ENCODE measurements at places on chromosomes 3 and 15.

- peaks cover 22% of the 10 kb centered on the region for H3K36me3 ChIP-seq
- no peaks in the 10 kb centered on the region for H3K4me1 ChIP-seq
- DNase-seq: peak; percentile 28
- no peak overlapping the region for H3K27ac ChIP-seq
Observed at GRCh38 chr3:184241447-184242296, 7.1 kb downstream of the ALG3 start.

- no peak overlapping the region for H3K4me3 ChIP-seq
- DNase-seq: no peak
- H3K36me3 ChIP-seq: no peaks in the 10 kb centered on the region
- no peak overlapping the region for H3K27ac ChIP-seq
- H3K27me3 ChIP-seq: peaks cover 5% of the 10 kb centered on the region
Observed at GRCh38 chr3:189698811-189699210, 67.6 kb downstream of the TP63 start.

DNA sequence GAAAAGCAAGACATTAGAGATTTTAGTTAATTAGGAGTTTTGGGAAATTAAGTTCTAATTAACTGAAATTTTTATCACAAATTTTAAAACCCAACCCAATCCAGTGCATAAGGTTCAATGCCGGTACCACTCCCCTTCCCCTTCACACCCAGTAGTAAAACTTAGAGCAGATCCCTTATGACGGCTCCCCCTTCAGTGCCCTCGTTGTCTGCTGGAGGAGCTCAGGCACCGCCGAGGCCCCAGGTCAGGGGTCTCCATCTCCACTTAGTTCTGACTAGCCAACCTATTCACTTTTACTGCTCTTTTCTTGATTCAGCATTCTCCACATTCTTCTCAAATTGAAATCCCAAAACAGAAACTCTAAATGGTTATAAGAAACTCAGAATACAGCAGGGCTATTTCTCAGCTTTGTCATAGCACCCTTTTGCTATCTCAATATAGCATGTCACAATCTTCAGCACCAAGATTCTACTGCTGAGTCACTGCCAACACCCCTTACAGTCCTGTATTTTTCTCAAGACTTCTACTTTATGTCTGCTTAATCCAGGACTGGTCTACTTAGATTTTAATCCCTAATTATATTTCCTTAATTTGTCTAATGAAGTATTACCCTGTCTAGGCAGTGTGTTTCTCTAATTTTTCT, 39.8 kb downstream of the TUBGCP4 start:
- no peaks in the 10 kb centered on the region for H3K27me3 ChIP-seq
- no peaks in the 10 kb centered on the region for H3K4me1 ChIP-seq
- H3K36me3 ChIP-seq: peaks cover 94% of the 10 kb centered on the region
- H3K4me3 ChIP-seq: no peak overlapping the region
- DNase-seq: no peak
- H3K27ac ChIP-seq: no peak overlapping the region

GRCh38 chr3:58568572-58569286, 8.5 kb downstream of the FAM107A start:
- DNase-seq: peak; percentile 88
- no peak overlapping the region for H3K27ac ChIP-seq
- peaks cover 10% of the 10 kb centered on the region for H3K27me3 ChIP-seq
- no peak overlapping the region for H3K4me3 ChIP-seq
- peaks cover 30% of the 10 kb centered on the region for H3K4me1 ChIP-seq
- H3K36me3 ChIP-seq: no peaks in the 10 kb centered on the region

GRCh38 chr15:88028024-88028423, 228.5 kb downstream of the NTRK3 start:
- H3K36me3 ChIP-seq: no peaks in the 10 kb centered on the region
- no peak overlapping the region for H3K4me3 ChIP-seq
- H3K27me3 ChIP-seq: peaks cover 12% of the 10 kb centered on the region
- H3K27ac ChIP-seq: no peak overlapping the region

DNA sequence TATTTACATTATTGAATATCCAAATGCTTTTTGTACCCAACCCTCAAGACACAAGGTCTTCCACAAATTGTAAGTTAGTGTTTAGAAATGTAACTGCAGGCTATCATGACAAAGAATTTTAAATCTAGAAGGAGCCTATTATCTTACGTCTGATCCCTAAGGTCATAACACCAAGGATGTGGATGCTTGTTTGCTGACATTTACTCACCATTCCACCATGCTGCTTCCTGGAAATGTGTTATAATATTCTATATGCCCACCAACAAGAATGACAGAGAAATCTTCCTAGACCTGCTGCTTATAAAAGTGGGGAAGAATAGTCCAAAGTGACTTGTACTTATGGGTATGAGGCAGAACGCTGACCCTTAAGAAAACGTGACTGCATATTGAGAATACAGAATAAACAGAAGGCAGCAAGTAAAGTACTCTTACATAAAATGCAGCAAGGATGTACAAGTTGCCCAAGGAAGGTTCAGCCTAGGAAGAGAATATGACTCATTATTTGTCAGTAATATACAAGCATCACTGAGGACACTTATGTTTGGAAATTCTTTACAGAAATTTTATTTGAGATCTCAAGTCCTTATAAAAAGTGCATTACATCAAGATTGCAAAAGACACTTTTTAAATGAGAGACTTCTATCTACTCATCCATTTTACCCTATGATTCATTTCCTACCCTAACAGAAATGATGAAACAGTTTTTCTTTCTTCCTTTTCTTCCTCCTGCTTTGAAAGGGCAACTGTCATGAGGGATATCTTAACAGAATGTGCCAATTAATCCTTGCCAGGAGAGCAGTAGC, 59.6 kb downstream of the ESYT3 start:
- no peak for DNase-seq
- no peaks in the 10 kb centered on the region for H3K4me1 ChIP-seq
- no peaks in the 10 kb centered on the region for H3K27me3 ChIP-seq
- H3K27ac ChIP-seq: no peak overlapping the region
- H3K4me3 ChIP-seq: no peak overlapping the region
- peaks cover 43% of the 10 kb centered on the region for H3K36me3 ChIP-seq
